ENCODE measurements at places on chromosomes 5 and 9. TPM values are rescaled to one million over a fixed set of nuclear protein-coding genes. Genes with fewer than 3 reads are reported as not detected.

RANBP3L gene
- not detected for total RNA-seq

LRRC14B gene
- not detected for total RNA-seq

DAPK1 gene
- 38.6 TPM for total RNA-seq

EQTN gene
- not detected for total RNA-seq

GNE gene
- total RNA-seq: 28.5 TPM

ATOX1 gene
- total RNA-seq: 82.8 TPM

PCDHA1 gene
- 0.07 TPM for total RNA-seq

DNM1 gene
- total RNA-seq: 2.4 TPM

F2RL1 gene
- 0.09 TPM for total RNA-seq

ZFR gene
- total RNA-seq: 69.2 TPM

FBP2 gene
- total RNA-seq: not detected

PCDHA12 gene
- total RNA-seq: not detected

CEL gene
- 2.1 TPM for total RNA-seq

ENTPD8 gene
- total RNA-seq: not detected

OR2V2 gene
- not detected for total RNA-seq

CARD6 gene
- total RNA-seq: 1.5 TPM

FOXI1 gene
- total RNA-seq: not detected

SGCD gene
- not detected for total RNA-seq

PCDHGC4 gene
- not detected for total RNA-seq

ROR2 gene
- total RNA-seq: not detected

PRPF4 gene
- total RNA-seq: 61.0 TPM

OLFML2A gene
- total RNA-seq: 0.11 TPM

SPINK6 gene
- not detected for total RNA-seq

PLPP1 gene
- 49.6 TPM for total RNA-seq

HMCN2 gene
- total RNA-seq: not detected

SNCB gene
- total RNA-seq: not detected

LAMC3 gene
- total RNA-seq: not detected

SOX30 gene
- 0.11 TPM for total RNA-seq

GMCL2 gene
- total RNA-seq: not detected

PCDHGC5 gene
- total RNA-seq: not detected

ANKRD33B gene
- total RNA-seq: 31.5 TPM

ARHGEF39 gene
- 12.3 TPM for total RNA-seq

Data from activated T-helper 2 cell treated with anti-CD3 and anti-CD28 coated beads, Interferon-gamma antibody, Interleukin-2, Interleukin-4, amounts not matched to agents 10 μg/mL and 5 μg/mL and 100 μg/mL, durations not matched to agents 14 hours and 24 hours and 36 hours (primary cell).